LNCaP clone FGC (cell line): ENCODE measurements at places on chromosomes 3 and 15.
A peak's percentile ranks its signal among the peaks of the same experiment; 100 is the strongest.

DNA sequence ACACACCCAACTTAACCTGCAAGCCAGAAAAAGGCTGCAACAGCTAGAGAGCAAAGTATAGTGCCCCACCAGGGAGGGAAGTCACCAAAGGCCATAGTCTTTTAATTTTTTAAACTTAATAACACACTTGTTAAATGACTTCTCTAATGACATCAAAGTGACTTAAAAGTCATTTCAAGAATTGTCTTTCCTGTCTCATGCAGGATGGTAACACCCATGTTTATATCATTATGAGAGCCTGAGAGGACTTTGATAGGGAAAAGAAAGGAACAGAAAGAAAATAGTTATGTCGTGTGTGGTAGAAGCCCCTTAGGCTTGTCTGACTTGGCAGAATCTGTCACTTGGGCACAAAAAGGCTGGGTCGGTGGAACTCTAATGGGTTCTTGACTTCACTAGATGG, 57.9 kb upstream of the C2CD4B start:
- DNase-seq = no peak

DNA sequence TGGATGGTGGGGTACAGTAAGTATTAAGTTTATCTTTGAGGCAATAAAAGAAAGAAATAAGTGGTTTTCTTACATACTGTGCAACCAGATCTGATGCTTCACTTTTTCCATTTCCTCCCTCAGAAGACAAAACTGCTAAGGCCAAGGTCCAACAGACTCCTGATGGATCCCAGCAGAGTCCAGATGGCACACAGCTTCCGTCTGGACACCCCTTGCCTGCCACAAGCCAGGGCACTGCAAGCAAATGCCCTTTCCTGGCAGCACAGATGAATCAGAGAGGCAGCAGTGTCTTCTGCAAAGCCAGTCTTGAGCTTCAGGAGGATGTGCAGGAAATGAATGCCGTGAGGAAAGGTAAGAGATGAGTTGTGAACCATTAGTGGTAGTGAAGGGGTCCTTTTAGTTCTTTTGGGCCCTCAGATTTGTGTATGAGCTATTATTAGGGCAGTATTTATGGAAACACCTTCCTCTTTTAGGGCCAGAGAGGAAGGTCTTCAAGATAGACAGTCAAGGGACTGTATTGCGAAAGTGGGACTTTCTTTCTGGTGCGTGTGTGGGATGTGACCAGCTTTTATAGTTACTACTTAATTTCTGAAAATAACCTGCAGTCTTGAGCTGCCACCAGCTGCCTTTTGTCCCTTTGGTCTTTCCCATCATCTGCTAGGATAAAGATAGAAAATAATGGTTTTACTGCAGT, 4.6 kb downstream of the ALAS1 start:
- no peak for DNase-seq

GRCh38 chr15:70259028-70259424, 161.3 kb upstream of the TLE3 start:
- DNase-seq = no peak

DNA sequence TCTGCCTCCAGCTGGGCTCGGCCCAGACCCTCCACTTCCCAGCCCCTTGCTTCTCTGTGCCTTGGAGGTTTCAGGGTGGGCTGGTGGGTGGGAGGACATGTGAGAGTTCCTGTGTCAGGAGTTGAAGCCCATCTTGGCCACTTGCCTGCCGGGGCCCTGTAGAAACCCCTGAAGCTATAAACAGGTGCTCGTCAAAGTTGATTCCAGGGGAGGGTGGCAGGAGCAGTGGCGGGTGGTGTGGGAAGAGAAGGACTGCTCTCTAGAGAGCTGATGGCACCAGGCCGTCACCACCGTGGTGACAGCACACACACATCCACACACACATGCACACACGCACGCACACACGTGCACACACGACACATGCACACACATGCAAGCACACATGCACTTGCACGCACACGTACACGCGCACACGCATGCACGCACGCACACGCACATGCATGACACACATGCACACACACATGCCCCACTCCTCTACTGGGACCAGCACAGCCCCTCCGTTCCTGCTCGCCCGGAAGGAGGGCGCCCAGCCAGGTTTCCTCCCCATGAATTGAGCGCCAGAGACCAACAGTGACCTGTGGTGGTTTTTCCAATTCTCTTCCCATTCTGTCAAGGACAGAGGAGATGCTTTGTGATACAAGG, 56.3 kb upstream of the CGNL1 start:
- DNase-seq = no peak

DNA sequence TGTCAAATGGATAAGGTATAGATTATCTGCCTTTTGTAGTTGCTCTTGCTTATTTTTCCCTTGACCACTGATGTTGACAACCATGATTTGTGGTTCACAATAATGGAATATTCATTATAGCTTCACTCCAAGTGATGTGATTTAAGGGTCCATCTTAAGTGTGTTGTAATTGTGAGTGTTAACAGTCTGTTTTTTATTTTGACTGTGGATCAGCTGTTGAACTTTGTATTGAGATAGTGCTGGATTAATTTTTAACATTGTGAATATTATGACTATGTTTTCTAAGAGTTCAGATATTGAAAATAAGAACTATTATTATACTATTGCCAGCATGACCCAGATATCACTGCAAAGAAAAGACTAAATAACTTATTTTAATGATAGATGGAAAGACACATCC, 8.6 kb upstream of the GASK1A start:
- DNase-seq = no peak

DNA sequence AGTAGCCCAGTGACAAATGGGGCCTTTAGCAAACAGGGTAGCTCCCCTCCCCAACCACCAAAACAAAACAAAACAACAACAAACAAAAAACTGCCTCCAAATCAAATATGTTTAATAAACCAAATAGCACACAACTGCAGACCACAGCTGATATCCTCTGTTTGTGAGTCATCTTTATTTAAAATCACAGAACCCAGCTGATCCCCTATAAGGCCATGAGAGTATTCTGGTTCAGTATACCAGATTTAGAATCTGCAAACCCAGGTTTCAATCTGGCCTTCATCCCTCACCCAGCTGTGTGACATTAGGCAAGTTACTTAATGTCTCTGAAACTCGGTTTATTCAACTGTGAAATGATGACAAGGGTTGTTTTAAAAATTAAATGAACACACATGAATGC, 124.5 kb downstream of the SUCLG2 start:
- no peak for DNase-seq

- DNase-seq = no peak
Observed at GRCh38 chr15:48880070-48880634, 2.2 kb downstream of the EID1 start.

DNA sequence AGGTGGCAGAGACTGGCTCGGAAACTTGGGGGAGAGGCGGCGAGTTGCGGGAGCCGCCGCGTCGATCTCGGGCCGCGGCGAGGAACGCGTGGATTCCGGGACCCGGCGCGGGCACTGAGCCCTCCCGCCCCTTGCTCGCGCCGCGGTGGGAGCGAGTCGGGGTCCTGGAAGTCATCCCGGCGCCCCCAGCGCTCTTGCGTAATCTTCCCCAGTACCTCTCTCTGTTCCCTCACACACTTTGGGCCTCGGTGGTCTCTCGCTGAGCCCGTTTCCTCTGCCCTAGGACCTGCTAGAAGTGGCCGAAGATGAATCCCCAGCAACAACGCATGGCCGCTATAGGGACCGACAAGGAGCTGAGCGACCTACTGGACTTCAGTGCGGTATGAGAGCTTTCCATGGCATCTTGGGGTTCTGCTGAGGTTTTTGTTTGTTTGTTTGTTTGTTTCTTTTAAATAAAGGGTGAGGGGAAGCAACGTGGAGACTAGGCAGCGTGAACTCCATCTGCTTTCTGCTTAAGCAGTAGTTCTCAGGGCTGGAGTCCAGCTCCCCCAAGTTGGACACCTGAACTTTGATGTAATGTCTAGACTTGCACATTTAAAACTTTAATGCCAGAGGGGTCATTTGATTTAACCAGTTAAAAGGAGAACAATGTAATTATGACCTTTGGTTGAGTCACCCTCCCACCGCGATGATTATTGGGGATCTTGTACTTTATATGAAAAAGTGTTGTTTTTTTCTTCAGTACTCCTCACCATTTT, 1.3 kb downstream of the TCF12 start:
- DNase-seq = no peak

DNA sequence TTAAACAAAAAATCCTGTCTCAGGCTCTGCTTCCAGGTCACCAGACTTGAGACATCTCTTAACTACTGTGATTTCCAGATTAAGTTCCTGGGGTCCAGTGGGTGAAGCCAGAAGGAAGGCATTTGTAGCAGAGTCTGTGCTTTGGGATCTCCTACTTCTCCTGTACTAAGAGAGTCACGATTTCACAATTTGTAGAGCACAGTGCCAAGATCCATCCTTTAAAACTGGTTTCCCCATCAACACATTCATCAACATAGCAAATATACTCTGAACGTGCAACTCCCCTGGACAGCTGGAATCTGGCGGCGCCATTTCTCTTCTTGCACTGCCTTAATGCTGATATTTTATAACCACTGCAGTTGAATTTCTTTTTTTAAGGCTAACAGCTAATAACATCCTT, 33.2 kb downstream of the CDCP1 start:
- DNase-seq = peak; percentile 19

DNA sequence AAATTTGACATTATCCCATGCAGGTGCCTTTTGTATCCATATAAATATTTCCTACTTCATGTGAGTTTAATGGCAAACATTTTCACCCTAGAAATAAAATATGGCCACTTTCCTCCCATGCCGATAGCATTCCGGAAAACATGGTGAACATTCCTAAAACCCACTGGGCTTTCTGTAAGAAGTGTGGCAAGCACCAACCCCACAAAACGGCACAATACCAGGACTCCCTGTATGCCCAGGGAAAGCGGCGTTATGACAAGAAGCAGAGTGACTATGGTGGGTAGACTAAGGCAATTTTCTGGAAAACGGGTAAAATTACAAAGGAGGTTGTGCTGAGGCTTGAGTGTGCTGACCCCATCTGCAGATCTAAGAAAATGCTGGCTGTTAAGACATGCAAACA, 7.6 kb downstream of the ANXA2 start:
- no peak for DNase-seq

DNA sequence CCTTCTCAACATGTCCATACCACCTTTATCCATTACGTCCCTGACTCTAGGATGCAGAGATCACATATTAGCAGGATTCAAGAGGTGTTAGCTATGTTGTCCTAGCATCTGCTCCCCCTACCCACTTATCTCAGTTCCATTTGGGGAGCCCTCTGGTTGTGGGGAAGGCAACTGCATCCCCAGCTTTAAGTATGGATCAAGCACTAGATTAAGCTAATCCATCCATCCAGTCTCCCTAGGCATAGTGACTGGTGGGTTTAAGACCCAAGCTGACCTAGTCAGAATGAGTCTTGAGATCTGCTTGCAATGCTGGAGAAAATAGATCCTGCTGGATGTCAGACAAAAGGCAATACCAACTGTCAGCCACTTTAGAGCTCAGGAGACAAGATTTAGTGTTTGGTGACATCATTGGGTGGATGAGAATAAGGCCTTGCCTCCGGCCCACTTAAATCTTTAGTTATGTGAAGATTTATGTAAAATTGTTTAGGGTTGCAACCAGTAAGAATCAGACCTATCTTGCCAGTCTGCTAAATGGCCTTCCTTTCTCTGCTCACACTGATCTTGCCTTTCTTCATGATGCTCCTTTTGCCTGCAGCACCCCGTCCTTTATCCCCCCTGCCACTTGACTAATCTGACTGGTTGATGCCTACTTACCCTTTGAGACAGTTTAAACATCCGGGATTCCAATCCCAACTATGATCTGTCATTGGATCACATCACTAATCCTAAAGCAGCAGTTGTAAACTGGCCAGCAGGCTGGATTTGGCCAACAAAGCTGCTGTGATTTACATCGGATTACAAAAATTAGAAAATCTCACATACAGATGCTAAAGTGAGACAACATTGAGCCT, 2.1 kb upstream of the ISY1 start:
- no peak for DNase-seq
